ENCODE measurements at places on chromosomes 11 and 22.

DNA sequence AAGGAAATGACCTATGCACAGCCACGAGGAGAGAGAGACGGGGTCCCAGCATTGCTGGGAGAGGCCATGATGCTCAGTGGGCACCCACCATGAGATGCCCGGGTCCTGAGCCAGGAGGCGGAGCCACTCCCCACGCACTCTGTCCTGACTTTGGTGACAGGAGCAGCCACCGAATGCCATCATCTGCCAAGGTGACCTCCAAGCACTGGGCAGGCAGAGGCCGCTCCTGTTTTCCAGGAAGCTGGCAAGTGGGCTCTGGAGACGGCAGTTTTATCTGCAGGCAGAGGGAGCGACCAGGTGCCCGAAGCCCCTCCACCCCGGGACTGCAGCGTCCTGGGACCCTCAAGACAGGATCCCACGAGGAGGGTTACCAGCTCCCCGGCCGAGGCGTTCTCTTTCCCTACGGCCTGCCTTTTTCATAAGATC is 453.9 kb downstream of the BRD1 start:
- DNase-seq: no peak

GRCh38 chr11:44564670-44565210 is 723 bp upstream of the CD82 start:
- DNase-seq: no peak

DNA sequence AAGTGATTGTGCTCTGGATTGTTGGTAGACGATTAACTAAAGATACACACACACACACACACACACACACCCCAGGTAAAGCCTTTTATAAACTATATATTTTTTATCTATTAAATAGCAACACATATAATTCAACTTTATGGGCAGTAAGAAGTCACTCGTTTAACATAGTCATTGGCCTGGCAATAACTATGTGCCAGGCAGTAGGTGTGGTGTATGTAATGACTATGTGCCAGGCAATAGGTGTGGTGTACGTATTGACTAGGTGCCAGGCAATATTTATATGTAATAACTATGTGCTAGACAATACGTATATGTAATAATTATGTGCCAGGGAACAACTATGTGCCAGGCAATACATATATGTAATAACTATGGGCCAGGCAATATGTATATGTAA is 40.0 kb upstream of the TENM4 start:
- no peak for DNase-seq

- DNase-seq: no peak
Measured at GRCh38 chr11:12003336-12003735, 5.1 kb downstream of the DKK3 start.

- DNase-seq: no peak
Measured at GRCh38 chr11:832529-833113, at the start of gene CD151. TSS of gene CD151 (plus strand) at chr11:832952. CDS start at chr11:836070, 3,118 bp downstream.

GRCh38 chr22:21044931-21045584 is 688 bp upstream of the LRRC74B start:
- no peak for DNase-seq

GRCh38 chr22:19122752-19123492 is 710 bp upstream of the DGCR2 start:
- DNase-seq: no peak

DNA sequence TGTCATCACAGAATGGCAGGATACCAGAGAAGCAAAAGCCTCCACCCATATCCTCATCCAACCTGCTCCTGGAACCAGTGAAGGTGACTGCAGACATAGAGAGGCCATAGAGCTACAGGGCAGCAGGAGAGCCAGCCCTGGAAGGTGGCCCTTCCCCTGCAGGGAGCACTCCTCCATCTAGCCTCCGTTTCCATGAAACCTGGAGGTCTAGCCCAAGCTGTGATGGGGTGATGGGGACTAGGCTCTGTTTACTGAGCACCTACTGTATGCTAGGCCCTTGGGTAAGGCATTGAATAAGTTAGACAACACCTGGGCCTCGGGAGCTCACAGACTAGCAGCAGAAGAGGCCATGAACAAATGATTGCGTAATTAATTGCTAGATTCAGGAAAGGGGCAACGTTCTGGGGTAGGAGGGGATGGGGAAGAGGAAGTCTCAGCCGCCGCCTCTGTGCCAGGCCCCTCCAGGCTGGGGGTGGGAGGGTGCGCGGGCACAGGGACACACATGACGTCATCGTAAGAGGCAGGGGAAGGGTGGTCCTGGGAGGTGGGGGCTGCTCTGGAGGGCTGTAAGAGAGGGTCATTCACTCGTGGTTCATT is 784 bp upstream of the SYNGR1 start:
- no peak for DNase-seq

GRCh38 chr11:6202041-6202440 is 3.0 kb downstream of the OR52W1 start:
- DNase-seq: no peak

GRCh38 chr11:102223859-102224258 is 93.4 kb upstream of the BIRC3 start:
- no peak for DNase-seq

DNA sequence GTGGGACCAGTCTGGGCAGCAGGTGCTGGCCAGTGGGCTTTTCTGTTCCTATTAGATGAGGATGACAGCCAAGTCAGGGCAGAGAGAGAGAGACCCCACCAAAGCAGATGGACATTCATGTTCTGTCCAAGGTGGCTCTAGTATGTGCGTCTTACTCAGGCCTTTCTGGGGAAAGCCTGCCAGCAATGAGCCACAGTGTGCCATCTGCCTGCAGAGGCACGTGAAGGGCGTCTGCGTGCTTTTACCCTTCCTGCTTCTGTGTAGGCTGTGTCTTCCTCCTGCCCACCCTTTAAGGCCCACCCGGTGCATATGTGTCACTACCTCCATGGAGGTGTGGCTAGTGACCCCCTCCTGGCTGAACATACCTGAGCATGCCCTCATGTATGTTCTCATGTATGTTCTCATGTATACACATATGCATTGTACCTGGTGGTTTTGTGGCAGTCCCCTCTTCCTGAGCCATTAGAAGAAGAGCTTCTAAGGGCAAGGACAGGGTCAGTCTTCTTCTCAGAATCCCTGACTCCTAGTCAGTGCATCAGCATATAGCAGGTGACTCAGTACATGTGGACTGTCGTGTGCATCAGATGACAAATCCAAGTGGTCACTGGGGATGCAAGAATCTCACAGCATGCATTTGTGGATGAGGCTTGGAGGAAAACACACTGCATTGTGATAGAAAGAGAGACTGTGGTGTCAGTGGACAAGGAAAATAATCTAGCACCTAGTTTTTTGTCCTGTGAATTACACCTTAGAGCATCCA is 90.4 kb upstream of the YWHAH start:
- DNase-seq: no peak

DNA sequence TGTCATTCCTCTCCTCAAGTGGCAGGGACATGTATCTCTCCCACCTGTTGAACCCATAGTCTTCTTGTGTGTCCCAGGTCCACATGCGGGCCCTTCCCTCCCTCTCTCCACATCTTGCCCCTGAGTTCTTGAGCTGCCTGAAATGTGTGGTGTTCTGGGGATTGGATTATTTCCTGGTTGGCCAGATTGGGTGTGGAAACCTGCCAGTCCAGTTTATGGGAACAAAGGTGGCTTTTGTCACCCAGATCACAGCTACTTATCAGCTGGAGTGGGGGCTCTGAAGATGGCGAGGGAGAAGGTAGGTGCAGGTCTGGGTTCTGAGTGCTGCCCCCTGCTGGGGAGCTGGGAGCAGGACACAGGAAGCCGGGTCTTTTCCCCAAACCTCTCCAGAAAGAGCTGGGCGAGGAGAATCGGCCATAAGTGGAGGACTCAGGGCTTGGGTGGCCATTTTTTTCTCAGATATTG is 14.2 kb downstream of the DTX4 start:
- DNase-seq: peak; percentile 32

DNA sequence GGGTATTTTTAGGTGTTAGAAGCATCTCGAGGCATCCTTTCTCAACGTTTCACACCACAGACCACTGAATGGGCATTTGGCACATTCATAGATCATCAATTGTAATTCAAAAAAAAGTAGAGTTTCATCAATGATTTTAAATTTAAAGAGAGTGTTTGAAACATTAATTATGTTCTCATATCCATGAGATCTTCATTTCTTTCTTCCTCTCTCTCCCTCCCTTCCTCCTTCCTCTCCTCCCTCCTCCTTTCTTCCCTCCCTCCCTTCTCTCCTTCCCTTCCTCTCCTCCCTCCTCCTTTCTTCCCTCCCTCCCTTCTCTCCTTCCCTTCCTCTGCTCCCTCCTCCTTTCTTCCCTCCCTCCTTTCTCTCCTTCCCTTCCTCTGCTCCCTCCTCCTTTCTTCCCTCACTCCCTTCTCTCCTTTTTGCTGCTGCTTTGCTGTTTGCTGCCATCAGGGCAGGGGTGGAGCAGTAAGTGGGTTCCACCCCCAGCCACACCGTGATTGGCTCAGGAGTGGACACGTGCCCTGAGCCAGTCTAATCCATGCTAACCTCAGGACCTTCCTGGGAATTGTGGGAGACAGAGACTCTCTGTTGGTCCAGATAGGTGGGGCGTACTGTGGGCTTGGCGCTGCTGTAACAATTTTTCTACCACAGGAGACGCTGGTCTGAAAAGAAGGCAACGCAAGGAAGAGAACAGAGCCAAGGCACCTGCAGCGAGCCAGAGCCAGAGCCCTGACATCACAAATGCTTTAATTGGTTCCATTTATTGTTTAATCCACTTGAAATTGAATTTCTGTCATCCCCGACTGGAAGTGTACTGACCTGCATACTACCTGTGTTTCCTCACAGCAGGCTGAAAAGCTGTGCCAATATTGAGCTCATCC is 33.7 kb upstream of the APOBEC3A start:
- no peak for DNase-seq

GRCh38 chr22:17368554-17369438 is 464 bp upstream of the CECR2 start:
- DNase-seq: no peak

- no peak for DNase-seq
Measured at GRCh38 chr22:37338539-37339246, 56.4 kb downstream of the CYTH4 start.

DNA sequence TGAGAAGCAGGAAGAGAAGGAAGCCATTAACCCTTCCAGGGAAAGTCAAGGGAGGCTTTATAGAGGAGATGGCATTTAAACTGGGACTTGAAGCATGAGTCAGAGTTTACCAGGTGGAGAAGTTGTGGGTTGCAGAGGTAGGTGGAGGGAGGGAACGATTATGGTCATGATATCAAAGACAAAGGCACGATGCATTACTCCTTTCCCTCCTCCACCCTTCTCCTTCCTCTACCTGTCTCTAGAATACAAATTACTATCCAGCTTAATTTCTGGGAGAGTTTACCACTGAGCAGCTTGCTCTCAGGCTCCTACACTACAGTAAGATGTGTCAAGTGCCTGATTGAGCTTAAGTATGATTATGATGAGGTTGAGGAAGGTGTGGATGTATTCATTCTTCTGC is 151.7 kb downstream of the NELL1 start:
- DNase-seq: no peak

DNA sequence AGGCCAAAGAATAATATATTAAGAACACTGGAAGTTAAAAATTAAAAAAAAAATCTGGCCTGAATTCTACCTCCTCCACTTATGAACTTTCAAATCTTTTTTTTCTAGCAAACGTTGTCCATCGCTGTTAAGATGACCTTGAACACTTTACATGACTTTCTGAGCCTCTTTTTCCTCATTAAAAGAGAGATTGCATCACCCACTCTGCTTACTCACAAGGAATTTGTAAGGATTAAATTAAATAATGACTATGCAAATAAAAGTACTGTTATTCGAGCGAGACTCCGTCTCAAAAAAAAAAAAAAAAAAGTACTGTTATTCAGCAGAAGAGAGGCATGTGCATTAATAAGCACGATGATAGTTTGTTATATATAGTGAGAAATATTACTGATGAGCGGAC is 285.1 kb upstream of the CCDC90B start:
- no peak for DNase-seq

DNA sequence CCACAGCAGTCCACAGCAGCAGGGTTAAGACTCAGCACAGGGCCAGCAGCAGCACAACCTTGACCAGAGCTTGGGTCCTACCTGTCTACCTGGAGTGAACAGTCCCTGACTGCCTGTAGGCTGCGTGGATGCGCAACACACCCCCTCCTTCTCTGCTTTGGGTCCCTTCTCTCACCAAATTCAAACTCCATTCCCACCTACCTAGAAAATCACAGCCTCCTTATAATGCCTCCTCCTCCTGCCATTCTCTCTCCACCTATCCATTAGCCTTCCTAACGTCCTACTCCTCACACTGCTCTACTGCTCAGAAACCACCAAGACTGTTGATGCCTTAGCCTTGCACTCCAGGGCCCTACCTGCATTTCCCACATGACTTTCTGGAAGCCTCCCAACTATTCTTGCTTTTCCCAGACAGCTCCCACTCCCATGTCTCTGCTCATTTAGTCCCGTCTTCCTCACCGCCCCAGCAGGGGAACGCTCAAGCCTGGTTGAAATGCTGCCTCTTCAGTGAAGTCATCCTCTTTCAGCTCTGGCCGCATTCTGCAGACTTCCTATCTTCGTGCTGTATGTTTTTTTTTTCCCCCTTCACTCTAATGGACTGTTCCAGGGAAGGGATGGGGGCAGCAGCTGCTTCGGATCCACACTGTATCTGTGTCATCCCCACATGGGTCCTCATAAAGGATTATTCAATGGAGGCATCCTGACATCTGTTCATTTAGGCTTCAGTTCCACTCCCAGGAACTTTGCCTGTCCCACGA is 3.3 kb downstream of the IL18BP start:
- DNase-seq: no peak

DNA sequence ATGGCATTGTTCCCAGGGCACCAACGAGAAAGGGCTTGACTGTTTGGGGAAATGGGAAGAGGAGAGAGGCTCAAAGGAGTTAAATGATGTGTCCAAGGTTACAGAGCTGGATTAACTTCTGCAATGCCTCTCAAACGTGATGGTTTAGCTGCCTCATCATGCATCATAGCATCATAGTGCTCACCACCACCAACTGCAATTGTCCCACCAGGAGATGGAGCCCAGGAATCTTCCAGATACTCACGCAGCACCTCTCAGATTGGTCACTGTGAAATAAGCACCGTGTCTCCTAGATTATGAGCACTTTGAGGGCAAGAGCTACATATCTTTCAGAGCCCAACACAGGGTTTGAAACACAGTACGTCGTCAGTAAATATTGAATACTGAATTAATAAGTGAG is 69.2 kb downstream of the PRSS23 start:
- no peak for DNase-seq

DNA sequence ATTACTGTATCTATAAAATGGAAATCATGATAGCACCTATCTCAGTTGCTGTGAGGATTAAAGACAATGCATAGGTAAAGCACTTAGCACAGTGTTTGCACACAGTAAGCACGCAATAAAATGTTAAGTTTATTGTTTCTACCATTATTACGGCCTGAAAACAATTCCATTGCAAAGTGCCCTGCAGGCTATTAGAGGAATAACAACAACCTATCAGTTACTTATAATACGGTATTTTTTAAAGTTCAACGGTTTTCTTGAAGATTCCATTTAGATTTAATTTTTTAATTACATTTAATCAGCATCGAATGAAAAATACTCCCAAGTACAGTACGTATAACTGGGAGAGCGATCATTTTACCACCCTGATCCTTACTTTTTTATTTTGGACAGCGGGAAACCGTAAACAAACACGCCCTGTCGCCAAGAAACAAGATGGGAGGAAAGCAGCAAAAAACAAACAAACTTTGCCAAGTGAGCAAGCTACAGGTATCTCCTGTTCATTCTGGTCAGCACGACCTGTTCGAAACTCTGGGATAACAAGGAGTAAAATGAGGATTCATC is 893 bp downstream of the SLC36A4 start:
- no peak for DNase-seq

Measured in activated T-helper 1 cell treated with anti-CD3 and anti-CD28 coated beads, Interleukin-2, amount 50 U/mL, for 16 hours (primary cell).